ENCODE measurements at places on chromosomes 6 and 20.

- no peak for DNase-seq
Observed at GRCh38 chr6:84280639-84281038, 53.2 kb upstream of the CEP162 start.

DNA sequence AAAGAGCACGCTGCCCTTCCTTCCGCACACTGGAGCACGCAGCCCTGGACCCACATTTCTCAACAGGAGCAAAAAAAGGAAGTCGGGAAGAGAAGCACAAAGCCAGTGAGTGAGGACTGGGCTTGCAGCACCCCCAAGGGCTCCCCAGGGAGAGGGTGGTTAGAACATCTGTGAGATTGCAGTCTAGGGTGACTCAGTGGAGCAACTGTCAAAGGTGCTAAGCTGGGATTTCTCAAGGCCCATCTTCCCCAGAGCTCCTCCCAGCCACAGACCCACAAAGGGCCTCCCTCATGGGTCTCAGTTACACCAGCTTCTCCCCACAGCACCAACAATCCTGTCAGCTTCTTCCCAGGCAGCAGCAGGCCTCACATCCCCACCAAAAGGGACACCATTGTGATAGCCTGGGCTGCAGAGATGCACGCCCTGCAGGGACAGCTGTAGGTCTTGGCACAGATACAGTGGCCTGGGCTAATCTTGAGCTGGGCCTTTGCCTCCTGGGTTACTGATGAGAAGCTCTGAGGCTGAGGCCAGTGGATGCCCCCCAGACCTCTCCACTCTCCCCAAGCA is 39.6 kb upstream of the CD93 start:
- no peak for DNase-seq

DNA sequence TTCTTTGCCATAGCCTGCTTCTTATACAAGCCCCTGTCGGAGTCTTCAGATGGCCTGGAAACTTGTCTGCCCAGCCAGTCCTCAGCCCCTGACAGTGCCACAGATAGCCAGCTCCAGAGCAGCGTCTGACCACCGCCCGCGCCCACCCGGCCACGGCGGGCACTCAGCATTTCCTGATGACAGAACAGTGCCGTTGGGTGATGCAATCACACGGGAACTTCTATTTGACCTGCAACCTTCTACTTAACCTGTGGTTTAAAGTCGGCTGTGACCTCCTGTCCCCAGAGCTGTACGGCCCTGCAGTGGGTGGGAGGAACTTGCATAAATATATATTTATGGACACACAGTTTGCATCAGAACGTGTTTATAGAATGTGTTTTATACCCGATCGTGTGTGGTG is 29.5 kb downstream of the SLCO4A1 start:
- DNase-seq: no peak

- no peak for DNase-seq
Observed at GRCh38 chr6:108591040-108591816, 30.5 kb downstream of the FOXO3 start.

- no peak for DNase-seq
Observed at GRCh38 chr6:14758421-14759081, 487.3 kb upstream of the JARID2 start.

GRCh38 chr6:140463312-140463710 is 1088.9 kb upstream of the CITED2 start:
- DNase-seq: no peak

DNA sequence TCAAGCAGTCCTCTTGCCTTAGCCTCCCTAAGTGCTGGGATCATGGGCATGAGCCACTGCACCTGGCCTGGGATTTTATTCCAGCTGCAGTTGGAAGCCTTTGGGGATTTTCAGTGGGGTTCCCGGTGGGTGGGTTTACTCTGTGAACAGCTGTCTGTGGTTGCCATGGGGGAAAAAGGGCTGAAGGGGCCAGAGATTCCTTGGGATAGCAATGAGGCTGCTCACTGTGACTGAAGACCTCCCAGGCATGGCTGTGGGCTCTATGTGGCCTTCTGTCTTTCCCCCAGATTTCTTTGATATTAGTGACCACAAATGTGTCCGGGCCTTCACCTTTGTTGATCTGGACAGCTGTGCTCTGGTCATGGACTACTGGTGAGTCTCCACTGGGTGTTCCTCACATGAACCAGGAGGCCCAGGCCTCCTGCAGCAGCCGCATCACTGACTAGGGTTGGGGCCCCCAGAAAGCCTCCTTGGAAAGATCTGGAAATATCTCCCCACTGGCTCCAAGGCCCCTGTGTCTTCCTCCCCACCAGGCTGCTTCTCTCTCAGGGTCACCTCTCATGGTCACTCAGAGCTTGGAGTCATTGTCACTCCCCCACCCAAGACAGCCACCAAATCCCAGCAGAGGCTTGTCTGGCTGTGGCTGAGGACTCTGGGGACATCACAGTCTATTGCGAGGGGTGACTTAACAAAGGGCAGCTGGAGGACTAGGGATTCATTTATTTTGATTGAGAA is 33.4 kb downstream of the EFCAB8 start:
- no peak for DNase-seq

DNA sequence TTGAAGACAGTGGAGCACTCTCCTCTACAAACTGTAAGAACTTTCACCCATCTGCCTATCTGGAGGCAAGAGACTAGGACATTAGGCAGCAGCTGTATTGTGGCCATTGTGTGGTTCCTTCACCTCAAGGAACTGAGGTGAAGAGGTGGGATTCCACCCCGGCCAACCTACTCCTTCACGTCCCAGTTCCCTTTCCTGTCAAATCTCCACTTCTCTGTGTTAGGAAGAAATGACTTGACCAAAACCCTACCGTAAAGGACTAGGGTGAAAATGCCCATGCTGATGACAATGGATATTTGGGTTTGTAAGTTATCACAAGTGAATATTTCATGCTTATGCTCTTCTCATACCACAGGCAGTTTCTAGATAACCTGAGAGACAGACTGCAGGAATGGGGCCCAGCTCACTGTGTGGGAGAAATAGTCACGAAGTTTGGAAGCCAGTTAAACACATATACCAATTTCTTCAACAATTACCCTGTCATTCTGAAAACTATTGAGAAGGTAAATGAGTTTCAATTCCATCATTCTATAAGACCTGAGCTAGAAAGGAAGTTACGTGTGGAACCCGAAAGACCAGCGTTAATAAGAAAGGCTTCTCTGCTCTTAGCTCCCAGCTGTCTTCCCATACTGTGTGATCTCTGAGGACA is 86.6 kb downstream of the ECT2L start:
- no peak for DNase-seq

GRCh38 chr6:100126790-100127484 is 132.9 kb upstream of the MCHR2 start:
- no peak for DNase-seq

DNA sequence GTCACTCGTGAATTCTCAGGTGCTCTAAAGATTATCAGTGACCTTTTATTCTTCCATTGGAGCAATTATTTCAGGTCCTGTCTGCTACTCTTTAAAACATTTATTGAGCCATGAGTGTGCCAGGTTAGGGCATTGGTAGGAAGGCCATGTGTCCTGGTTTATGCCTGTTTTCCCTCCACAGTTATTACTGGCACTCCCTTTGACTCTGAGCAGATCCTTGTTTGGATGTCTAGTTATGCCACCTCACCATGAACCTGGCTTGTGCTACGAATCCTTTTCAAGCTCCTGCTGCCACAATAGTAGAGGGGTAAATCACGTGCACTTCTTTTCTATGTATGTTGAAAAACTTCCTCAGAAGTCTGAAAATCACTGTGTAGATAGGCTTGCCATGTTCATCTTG is 27.4 kb downstream of the CRYBG1 start:
- no peak for DNase-seq

- peak; percentile 34 for DNase-seq
Observed at GRCh38 chr6:79913369-79913768, 34.0 kb downstream of the ELOVL4 start.

DNA sequence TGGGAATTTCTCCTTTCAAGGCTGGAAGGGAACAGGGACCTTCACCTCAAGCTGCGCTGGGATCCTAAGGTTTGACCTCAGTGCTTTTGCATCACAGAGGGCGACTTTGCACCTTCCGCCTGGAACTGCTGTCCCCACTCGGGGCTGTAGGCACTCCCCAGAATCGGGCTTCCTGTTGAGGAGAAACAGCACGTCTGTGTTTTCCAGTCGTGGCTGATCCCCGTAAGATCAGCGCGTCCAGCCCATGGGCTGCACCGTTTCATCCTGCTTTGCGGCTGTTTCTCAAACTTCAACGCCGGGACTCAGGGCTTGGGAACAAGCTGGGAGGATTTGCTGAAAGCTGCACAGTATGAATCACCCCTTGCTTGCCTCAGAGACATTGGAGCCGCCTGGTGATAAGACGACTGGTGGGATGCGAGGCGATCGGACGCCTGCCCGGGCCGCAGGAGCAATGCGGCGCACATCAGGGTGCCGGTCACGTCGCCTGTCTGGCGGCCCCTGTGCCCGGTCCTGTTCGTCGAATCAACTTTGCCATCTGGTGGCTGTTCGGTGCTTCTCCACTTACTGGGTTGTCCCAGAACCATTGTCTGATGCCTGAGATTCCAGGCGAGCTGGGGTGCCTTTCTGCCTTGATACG is 53.6 kb upstream of the FRMD1 start:
- peak; percentile 58 for DNase-seq

DNA sequence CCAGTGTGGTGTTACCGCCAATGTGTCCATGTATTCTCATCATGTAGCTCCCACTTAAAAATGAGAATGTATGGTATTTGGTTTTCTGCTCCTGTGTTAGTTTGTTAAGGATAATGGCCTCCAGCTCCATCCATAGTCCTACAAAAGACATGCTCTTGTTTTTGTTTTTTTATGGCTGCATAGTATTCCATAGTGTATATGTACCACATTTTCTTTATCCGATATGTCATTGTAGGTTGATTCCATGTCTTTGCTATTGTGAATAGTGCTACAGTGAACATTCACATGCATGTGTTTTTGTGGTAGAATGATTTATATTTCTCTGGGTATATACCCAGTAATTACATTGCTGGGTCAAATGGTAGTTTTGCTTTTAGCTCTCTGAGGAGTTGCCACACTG is 207.2 kb downstream of the CDKAL1 start:
- no peak for DNase-seq

DNA sequence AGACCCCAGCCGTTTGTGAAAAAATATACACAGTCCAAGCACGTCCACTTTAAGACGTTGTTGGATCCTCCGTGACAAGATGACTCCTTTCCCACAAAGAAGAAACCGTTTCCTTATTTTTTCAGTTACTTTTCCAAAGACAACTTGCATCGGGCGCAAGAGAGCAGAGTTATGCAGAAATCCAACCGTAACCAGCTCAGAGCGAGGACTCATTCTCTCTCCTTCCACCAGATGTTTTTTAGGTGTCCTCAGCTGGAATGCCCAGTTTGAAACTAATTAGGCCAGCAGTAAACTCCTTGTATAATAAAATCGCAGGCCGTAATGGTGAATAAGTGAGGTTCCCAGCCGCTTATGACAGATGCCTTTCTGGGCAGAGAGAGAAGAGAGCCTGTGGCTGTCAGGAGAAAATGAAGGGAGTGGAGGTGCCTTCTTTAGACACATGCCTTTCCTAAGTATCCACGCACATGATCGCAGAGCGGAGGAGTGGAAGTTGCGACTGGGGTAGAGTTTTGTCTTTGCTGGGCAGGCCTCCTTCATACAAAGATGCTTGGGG is 2.8 kb downstream of the EYA2 start:
- DNase-seq: no peak

- no peak for DNase-seq
Observed at GRCh38 chr20:19734811-19735210, 23.2 kb upstream of the RIN2 start.

GRCh38 chr20:610130-611046 is at the start of gene TCF15:
Gene TCF15 (minus strand): TSS chr20:610309. CDS start chr20:610237, 72 bp downstream.
- peak; percentile 84 for DNase-seq

GRCh38 chr20:48740292-48740649 is 87.5 kb downstream of the PREX1 start:
- no peak for DNase-seq

DNA sequence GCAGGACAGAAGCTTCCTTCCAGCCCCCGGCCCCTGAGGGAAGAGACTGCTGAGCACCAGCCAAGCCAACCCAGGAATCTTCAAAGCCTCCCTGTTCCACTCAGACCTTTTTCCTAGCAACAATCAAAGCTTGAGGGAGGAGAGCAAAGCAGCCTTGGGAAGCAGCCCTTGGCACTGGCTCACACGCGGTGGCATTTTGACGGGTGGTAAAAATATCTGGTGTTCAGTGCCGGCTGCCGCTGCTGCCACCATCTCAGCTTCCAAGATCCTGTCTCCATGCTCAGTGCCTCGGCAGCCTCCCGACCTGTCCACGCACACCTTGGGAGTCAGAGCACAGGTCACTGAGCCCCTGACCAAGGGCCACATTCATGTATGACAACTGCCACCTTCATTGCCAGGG is 170.1 kb downstream of the LRFN2 start:
- no peak for DNase-seq

DNA sequence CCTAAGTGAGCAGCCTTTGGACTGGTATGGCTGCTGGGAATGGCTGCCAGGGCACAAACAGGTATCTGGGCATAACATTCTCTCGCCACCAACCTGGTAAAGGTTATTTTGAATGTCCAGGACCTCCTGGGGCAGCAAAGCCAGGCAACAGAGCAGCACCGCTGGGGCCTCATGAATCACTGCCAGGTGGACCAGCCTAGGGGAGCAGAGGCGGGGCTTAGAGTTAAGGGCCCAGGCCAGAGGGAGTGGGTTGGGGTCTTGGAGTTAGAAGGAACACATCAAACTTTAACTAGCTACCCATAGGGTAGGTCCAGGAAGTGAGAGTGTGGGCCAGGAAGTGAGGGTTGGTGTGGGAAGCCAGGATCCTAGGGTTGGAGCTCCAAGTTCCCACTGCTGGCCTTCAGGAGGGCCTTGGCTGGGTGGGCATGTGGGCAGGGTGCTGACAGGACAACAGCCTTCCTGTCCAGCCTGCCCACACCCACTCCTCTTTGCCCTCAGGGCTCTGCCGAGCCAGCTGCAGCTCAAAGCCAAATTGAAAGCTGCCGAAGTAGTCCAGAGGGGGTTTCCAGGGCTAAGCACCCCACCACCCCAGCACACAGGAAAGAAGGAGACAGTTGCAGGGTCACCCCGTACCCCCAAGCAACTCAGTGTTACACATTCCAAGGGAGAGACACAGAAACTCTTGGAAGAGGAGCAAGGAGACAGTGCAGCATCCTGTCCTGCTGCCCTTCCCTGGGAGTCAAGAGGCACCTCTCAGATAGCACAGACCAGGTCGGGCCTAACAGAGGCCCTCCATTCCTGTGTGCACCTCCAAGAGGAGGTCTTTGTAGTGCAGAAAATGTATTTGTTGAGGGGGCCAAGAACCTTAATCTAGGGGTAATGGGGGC is 2.6 kb downstream of the NFKBIE start:
- DNase-seq: no peak

DNA sequence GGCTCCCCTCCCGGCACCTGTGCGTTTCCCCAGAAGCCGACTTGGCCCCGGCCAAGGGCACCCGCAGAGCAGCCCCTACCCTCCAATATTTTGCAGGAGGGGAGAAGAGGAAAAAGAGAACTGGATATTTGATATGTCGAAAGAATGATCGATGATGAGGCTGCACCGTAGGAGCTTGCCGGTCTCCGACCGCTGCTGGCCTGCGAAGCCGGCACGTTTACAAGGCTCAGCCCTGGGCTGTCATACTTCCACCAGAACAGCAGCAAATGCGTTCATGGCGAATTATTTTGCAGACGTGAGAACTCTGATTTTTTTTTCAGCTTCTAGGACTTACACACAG is 296.7 kb downstream of the TFAP2C start:
- DNase-seq: peak; percentile 57
